ENCODE measurements at places on chromosomes 6 and 20.

DNA sequence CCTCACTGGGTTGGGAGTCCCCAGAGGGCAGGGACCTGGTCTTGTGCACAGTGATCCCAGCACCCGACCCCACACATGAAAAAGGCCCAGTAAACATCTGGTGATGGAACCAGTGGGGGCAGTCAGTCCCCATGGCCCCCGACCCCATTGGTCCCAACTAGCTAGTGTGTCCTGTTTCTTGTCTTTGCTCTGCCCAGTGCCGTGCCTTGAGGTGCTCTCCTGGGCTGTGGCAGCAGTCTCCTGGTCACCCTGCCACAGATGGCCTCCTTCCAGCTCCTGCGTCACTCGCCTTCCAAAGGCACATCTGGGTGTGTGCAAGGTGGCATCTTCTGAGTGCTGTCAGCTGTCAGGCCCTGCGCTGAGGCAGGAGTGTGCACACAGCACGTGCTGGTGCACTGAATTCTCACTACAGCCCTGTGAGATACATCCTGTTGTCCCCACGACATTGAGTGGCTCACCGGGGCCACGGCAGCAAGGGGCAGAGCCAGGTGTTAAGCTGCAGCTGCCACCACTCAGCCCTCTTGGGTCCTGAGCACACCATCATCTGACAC, 3.9 kb downstream of the NPEPL1 start:
- DNase-seq: no peak

GRCh38 chr6:152170702-152171667, 363.5 kb downstream of the ESR1 start:
- peak; percentile 65 for DNase-seq

DNA sequence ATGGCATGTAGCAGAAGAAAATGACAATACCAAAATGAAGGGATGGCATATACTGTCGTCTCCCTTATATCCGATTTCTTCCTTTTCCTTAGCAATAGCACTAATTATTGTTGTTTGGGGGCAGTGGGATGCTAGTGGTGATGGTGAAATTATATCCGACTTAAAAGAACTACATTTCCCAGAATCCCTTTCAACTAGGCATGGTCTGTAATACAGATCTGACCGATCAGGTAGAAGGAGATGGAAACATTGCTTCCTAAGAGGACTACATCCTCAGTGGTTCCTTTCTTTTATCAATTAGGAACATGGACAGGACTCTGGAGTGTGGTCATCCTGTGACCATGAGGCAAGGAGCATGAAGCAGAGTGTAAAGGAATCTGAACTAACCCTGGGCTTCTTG, 532.6 kb downstream of the CBLN4 start:
- DNase-seq: no peak

DNA sequence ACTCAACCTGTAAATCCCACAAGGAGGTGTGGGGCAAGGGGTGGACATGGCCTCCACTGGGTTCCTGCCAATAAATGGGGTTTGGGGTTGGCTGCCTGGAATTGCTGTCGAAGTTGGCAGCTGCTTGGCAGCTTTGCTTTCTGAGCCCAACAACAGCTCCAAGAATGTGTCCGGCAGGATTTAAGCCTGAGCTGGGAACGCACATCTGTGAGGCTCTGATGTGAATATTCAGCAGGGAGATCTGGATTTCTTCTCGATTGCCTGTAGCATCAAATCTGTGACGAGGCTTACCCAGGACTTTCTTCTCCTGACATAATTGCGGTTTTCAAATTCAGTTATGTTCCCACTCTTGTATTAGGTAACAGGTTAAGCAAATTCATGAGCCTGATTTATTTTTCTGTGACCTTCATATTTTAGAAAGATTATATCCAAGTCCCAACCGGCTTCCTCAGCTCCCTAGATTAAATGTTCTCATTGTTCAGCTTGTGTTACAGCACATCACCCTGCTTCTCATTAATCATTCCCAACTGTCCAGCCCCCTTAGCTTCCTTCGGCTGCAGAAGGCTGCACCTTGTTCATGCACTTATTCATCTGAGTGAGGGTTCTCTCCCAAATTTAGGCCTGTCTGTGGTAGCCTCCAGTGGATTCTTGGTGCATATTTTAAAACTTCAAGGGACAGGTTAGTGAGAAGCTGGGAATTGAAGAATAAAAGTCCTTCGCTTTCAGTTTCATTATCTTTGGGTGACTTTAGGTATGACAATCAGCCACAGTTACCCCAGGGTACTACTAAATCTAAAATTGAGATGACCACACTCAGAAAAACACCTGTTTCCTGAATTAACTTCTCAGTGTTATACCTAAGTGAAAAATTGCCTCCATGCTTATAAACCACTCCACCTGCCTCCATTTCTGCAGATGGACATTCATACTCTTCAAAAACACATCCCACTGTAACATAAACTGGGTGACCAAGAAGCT, 310.0 kb downstream of the ESR1 start:
- DNase-seq: no peak

GRCh38 chr6:158854214-158855101, 35.3 kb upstream of the EZR start:
- DNase-seq: peak; percentile 72

- no peak for DNase-seq
Measured at GRCh38 chr6:54515013-54515412, 206.8 kb downstream of the TINAG start.

DNA sequence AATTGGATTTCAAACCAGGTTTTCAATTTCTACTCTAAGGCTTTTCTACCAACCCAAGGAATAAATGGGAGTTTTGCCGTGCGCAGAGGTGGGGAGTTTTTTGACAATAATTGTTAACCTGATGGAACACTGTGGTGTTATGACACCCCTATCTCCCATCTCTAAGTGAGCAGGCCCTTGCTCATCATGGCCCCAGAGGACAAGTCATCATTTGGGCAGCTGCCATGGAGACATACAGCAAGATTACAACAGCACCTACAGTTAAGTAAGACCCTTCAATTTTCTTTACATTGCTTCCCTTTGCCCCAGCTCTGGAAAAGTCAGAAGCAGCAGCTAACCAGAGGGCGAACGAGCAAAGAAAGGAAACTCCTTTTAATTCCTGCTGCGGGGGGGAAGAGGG, 54.3 kb downstream of the ADGRF5 start:
- DNase-seq: no peak

DNA sequence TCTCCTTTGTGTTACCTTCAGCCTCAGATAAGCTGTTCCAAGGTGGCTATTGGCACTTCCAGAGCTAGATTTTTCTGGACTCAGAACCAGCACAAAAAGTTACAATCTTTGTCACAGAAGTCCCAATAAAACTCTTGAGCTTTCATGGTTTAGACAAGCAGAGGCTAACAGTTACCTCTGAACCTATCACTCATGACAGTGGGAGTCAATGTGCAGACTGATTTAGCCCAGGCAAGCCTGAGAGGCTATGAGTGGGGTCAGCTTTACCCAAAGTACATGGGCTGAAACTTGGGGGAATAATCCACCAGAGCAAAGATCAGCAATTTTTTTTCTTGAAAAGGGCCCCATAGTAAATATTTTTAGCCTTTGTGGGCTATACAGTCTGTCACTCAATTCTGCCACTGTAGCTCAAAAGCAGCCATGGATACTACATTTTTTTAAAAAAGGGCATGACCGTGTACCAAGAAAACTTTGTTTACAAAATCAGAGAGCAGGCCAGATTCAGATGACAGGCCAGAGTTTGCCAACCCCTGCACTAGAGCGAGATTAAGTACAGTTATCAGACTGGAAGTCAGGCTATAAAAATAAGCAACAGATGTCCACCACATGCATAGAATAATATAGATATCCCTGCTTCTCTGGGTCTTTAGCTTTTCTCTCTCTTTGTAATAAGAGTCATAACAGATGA, 20.0 kb downstream of the CCN2 start:
- DNase-seq: no peak

DNA sequence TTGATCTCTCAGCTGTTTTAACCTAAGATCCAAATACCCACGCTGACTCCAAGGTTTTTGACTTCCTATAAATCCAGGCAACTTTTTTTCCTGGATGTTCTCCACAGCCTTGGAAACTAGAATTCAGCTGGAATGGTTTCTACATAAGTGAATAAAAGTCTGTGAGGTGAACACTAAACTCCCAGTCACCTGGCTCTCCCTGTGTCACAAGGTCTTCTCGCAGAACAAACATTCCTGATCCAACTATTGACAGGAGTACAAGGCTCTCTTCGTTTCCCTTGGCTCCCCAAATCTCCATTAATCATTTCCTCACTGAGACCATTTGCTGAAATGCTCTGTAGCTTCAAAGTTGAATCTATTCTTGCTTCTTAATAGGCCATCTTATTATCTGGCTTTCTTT, 265.7 kb downstream of the ADGRG6 start:
- no peak for DNase-seq

- no peak for DNase-seq
Measured at GRCh38 chr6:131643855-131644460, 6.9 kb downstream of the ENPP3 start.

DNA sequence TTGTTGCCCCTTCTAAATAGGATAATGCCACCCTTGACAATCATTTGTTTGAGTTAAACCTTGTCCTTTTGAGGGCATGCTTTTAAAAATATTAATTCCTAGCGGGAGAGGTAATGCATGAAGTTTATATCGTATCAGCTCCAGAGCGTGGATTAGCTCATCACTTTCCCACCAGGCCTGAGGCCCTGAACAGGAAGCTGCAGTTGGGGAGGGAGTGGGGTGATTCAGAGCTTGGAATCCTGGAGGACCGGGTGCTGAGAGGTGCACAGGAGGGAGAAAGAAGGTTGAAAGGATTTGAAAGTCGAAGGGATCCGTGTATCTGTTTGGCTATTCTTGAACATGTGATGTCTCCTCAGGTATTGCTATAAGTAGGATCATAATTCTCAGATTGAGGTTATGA, 25.0 kb downstream of the ZDHHC14 start:
- no peak for DNase-seq

DNA sequence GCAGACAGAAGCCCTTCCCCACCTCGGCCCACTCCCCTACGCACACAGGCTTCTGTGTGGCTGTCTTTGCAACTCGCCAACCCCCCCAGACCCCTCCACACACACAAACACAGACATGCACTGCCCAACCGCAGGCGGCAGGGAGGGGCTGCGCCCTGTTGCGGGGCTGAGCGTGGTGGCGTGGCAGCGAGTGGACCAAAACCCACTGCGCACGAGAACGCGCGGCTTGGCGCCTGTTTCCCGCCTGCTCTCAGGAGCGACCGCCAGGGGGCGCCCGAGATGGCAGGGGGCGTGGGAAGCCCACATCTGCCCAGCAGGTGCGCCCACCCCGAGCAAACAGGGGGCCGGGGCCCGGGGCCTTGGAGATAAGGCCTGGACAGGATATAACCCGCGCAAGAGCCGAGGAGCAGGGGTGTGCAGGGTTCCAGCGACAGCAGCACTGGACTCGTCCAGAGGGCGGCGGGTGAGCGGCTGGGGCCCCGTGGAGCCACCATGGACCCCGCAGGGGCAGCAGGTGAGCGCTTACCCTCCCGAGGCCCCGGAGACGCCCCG, at the start of gene RBPJL:
Gene RBPJL (plus strand): TSS at position 410 of the 552 bp plus-strand sequence. CDS start 83 bp downstream, at position 493.
- peak; percentile 33 for DNase-seq

DNA sequence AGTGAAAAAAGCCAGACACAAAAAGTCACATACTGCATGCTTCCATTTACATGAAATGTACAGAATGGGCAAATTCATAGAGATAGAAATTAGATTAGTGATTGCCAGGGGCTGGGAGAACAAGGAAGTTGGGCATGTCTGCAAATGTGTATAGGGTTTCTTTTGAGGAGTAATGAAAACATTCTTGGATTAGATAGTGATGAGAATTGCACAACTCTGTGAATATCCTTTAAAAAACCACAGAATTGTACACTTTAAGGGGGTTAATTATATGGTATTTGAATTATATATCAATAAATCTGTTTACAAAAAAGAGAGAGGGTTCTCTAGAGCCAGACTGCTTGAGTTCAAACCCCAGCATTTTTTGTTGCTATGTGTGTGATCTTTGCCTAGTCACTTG, 188.1 kb downstream of the CDC5L start:
- DNase-seq: no peak

- no peak for DNase-seq
Measured at GRCh38 chr6:89007209-89008000, 44.0 kb upstream of the RNGTT start.

- no peak for DNase-seq
Measured at GRCh38 chr6:21615504-21615903, 22.0 kb downstream of the SOX4 start.

DNA sequence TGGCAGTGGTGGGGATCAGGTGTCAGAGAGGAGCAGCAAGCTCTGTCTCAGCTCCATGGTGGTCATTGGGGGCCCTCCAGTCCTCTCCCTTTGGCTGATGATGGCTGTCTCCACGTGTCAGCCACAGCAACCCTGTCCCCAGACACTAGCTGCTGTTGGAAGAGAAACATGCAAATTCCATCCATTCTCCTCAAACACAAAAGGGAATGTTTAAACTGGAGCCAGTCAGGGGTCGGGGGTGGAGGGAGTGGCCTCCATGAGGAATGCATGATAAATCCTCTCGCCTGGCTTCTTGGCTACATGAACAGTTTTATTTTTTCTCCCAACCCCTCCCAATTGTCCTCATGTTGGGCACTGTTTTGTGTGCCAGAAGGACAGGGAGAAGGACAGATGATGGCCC, 86.4 kb downstream of the EDN3 start:
- no peak for DNase-seq

DNA sequence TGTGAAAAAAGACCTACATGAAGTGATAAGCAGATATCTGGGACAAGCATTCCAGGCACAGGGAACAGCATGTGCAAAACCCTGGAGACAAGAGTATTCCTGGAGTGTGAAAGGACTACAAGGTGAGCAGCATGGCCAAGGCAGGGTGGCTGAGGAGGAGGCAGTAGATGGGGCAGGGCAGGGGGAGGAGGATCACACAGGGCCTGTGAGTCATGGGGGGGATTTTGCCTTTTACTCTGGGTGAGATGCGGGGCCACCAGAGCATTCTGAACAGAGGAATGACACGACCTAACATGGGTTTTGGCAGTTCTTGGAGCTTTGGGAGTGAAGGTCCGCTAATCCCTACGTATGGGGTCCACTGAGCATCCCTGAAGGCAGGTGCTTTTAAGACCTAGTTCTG, 69.8 kb upstream of the CCN6 start:
- no peak for DNase-seq

- DNase-seq: peak; percentile 69
Measured at GRCh38 chr20:32249030-32249738, 28.3 kb upstream of the KIF3B start.

DNA sequence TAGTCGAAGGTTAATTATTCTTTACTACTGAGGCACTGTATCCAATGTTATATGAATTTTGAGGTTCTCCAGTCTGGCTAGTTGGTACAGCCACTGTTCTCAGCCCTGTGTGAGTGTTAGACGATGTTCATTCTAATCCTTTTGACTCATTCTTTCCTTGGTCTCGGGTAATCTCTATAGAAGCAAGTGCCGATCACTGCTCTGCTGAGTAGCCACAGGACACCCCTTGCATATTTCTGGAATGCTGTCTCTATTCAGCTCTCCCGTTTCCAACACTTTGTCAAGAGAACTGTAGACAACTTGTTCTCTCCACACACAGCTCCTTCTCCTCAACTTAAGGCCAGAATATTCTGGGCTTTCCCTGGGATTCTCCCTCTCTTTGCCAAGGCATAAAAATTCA, 42.4 kb upstream of the PLCB1 start:
- no peak for DNase-seq
